ENCODE measurements at places on chromosomes 12 and 14. TPM values are rescaled to one million over a fixed set of nuclear protein-coding genes. Genes with fewer than 3 reads are reported as not detected.

The OR4K15 gene
- total RNA-seq = not detected

The CLEC9A gene
- total RNA-seq = 0.22 TPM

The TESPA1 gene
- total RNA-seq = 3.1 TPM

The NINJ2 gene
- not detected for total RNA-seq

The ACVRL1 gene
- total RNA-seq = 17.1 TPM

The MARCHF9 gene
- 7.0 TPM for total RNA-seq

The PPP1CC gene
- 102 TPM for total RNA-seq

DNA sequence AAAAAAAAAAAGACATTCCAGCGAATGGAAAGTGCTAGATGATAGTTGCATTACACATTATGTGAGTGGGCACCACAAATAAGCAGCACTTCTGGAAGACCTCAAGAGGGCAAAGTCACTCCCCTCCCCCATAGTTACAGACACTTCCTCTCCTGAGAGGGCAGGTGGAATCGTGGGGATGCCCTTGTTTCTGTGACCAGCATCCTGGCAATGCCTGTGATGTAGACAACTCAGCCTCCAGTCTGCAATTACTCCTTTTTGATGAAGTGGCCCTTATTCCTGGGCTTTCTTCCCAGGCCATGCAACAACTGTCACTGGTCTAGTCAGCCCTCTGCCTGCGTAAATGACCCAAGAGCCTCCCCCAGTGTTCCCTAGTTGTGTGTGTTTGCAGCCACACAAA is 104.8 kb downstream of the VRK1 start:
- H3K27me3 ChIP-seq = no peaks in the 10 kb centered on the region
- no peak for DNase-seq
- no peak overlapping the region for H3K4me3 ChIP-seq
- H3K36me3 ChIP-seq = no peaks in the 10 kb centered on the region
- no peaks in the 10 kb centered on the region for H3K4me1 ChIP-seq

DNA sequence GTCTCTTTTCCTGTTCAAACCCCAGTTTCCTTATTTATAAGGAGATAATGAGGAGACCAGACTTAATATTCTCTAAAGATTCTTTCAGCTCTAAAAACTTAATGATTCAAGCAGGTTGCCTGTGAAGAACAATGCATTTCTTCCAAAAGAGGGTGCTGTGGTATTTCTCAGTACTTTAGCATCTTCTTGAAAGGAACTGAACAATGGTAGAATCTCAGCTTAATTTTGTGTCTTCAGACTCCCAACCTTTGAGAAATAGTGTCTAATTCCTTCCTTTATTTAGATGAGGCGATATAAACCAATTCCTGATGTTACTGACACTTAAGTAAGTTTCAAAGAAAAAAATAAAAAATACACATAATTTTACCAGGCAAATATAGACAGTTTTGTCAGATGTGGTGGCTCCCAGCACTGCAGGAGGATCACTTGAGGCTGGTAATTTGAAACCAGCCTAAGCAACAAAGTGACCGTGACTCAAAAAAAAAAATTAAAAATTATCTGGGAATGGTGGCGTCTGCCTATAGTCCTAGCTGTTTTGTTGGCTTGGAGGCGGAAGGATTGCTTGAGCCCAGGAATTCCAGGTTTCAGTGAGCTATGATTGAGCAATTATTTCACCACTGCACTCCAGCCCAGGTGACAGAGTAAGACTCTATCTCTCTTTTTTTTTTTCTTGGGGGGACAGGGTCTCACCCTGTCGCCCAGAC is 76.9 kb upstream of the PSMA6 start:
- no peak overlapping the region for H3K27ac ChIP-seq
- no peak overlapping the region for H3K4me3 ChIP-seq
- DNase-seq = no peak
- no peaks in the 10 kb centered on the region for H3K27me3 ChIP-seq
- no peaks in the 10 kb centered on the region for H3K36me3 ChIP-seq

DNA sequence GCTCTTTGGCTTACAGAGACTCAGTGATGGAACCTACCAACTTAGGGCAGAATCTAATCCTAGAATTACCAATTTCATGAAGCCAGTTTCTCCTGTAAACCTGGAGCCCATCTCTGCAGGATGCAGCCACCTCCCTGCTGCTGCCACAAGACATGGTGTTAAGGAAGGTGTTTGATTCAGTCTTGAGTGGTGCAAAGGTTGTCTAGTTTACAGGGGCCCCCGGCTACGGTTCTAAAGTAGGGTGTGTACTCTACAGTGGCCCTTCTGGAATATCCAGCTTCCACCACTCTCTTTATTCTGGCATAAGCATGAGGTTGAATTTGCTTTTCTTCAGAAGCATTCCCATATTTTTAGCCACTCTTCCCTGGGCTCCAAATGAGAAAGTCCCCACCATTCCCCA is 154.1 kb upstream of the GRIP1 start:
- H3K4me3 ChIP-seq = no peak overlapping the region
- no peaks in the 10 kb centered on the region for H3K4me1 ChIP-seq
- no peak overlapping the region for H3K27ac ChIP-seq

DNA sequence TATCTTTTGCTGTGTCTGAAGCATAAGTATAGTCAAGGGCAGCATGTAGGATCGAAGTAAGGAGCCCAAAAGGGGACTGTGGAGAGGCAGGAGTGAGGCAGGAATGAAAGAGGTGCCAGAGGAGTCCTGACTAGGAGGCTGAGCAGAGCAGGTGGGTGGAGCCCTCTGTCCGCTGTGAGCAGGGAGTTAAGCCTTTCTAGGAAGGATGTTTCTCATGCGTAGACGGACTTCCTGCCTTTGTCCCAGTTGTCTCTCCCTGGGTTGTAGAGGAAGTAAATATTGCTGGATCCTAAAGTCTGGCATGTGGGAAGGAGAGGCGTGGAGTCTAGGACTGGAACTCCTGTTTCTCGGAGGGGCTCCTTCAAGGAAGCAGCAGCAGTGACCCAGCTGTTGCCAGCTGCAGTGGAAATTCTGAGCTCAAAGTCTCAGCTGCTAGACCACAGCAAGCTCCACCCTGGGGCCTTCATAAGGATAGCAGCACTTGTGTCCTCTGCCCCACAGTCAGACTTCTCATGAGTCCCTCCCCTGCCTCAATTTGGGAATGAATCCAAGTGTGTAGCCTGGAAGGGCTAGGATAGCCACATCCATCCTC is 44.0 kb downstream of the RBMS2 start:
- no peak overlapping the region for H3K4me3 ChIP-seq
- peak; percentile 78 for DNase-seq
- peaks cover 1% of the 10 kb centered on the region for H3K4me1 ChIP-seq
- peak overlapping the region; percentile 49 for H3K27ac ChIP-seq
- no peaks in the 10 kb centered on the region for H3K36me3 ChIP-seq

GRCh38 chr12:46266869-46267574 is 1.8 kb downstream of the SLC38A1 start:
- no peaks in the 10 kb centered on the region for H3K36me3 ChIP-seq
- H3K27me3 ChIP-seq = no peaks in the 10 kb centered on the region
- no peaks in the 10 kb centered on the region for H3K4me1 ChIP-seq

DNA sequence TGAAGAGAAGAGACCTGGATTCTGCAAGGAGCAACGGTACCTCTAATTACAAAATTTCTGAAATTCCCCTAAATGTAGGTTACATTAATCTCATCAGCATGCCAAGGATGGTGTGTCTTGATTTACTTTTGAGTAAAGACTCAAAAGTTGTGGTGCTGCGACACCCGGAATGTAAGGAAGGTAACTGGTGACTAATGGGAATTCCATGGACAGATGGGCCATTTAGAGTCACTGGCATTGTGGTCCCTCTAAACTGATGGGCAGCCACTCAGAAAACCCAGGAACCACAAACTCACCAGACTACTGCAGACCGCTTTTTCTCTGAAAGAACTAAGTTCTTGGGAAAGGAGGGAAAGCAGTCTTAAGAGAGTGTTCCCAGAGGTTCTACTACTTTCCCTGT is 32.8 kb downstream of the GRIN2B start:
- no peak overlapping the region for H3K27ac ChIP-seq
- no peaks in the 10 kb centered on the region for H3K4me1 ChIP-seq
- no peaks in the 10 kb centered on the region for H3K27me3 ChIP-seq
- no peak for DNase-seq

GRCh38 chr12:51694146-51694545 is 103.1 kb downstream of the SCN8A start:
- H3K4me1 ChIP-seq = no peaks in the 10 kb centered on the region
- DNase-seq = no peak
- H3K27ac ChIP-seq = no peak overlapping the region

DNA sequence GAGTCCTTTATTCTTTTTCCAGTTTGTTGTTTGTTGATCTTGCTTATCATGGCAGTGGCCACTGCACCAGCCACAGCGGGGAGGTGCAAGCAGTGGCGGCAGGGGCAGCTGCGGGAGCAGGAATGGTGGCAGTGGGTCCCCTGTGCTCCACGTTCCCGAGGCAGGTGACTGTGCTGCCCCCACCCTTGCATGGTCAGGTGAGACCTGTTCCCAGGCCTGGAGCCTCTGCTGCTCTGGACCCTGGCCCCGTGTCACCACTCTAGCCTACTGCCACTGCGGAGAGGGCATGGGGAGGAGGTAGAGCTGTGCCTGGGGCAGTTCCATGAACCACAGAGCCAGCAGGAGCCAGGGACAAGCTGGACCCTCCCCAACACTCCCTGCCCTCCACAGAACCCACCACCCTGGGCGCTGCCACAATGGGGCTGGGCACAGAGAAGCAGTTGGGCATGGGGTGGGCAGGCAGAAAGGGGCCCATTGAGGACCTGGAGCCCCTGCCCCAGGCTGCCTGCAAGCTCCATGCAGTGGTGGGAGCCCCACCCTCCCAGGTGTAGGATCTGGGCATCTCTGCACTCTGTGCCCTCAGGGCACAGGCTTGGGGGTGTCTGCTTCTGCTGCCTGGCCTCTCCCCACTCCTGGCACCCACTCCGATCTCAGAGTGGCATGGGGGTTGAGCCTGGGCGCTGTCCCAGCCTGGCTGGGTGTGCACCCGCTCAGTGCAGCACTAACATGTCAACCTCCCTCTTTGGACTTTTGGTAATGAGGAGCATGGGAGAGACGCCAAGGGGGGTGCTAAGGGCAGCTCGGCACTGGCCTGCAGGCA is 23.1 kb upstream of the WDR20 start:
- H3K36me3 ChIP-seq = no peaks in the 10 kb centered on the region
- DNase-seq = no peak
- H3K27ac ChIP-seq = no peak overlapping the region
- no peaks in the 10 kb centered on the region for H3K4me1 ChIP-seq
- H3K27me3 ChIP-seq = no peaks in the 10 kb centered on the region

GRCh38 chr12:82596483-82596882 is 90.2 kb upstream of the TMTC2 start:
- DNase-seq = no peak
- H3K36me3 ChIP-seq = no peaks in the 10 kb centered on the region
- no peaks in the 10 kb centered on the region for H3K27me3 ChIP-seq
- no peak overlapping the region for H3K27ac ChIP-seq

GRCh38 chr12:91056488-91056887 is 1.3 kb downstream of the KERA start:
- no peak overlapping the region for H3K27ac ChIP-seq
- no peaks in the 10 kb centered on the region for H3K36me3 ChIP-seq
- DNase-seq = no peak
- H3K4me3 ChIP-seq = no peak overlapping the region
- H3K27me3 ChIP-seq = no peaks in the 10 kb centered on the region
- H3K4me1 ChIP-seq = peaks cover 5% of the 10 kb centered on the region

GRCh38 chr12:72074956-72075355 is 136.3 kb downstream of the TPH2 start:
- H3K27me3 ChIP-seq = no peaks in the 10 kb centered on the region
- H3K4me3 ChIP-seq = no peak overlapping the region
- no peaks in the 10 kb centered on the region for H3K36me3 ChIP-seq
- no peak for DNase-seq

DNA sequence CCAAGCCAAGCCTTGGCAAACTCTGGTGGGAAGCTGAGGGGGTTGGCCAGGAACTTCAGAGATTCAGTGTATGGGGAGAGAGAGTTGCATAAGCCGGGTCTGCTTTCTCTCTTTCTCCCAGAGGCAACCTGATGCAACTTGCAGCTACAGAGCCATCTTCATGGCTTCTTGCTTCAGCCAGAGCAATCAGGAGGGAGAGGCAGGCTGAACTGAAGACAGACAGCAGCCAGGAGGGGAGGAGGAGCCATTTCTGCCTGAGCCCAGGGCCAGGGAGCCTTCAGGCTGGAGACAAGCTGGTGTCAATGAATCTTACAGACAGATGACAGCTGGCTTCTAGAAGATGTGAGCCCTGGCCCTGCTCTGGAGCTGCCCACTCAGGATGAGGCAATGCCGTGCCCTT is 18.7 kb downstream of the NPC2 start:
- H3K27me3 ChIP-seq = no peaks in the 10 kb centered on the region
- no peak overlapping the region for H3K4me3 ChIP-seq
- DNase-seq = no peak
- H3K27ac ChIP-seq = no peak overlapping the region
- H3K36me3 ChIP-seq = no peaks in the 10 kb centered on the region
- no peaks in the 10 kb centered on the region for H3K4me1 ChIP-seq

- H3K27me3 ChIP-seq = no peaks in the 10 kb centered on the region
- H3K36me3 ChIP-seq = no peaks in the 10 kb centered on the region
- H3K4me1 ChIP-seq = no peaks in the 10 kb centered on the region
Measured at GRCh38 chr12:2429032-2429431, 365.7 kb upstream of the FKBP4 start.

- H3K36me3 ChIP-seq = no peaks in the 10 kb centered on the region
- no peak overlapping the region for H3K4me3 ChIP-seq
- no peak overlapping the region for H3K27ac ChIP-seq
Measured at GRCh38 chr12:9674226-9674590, 4.7 kb downstream of the CLEC2D start.

DNA sequence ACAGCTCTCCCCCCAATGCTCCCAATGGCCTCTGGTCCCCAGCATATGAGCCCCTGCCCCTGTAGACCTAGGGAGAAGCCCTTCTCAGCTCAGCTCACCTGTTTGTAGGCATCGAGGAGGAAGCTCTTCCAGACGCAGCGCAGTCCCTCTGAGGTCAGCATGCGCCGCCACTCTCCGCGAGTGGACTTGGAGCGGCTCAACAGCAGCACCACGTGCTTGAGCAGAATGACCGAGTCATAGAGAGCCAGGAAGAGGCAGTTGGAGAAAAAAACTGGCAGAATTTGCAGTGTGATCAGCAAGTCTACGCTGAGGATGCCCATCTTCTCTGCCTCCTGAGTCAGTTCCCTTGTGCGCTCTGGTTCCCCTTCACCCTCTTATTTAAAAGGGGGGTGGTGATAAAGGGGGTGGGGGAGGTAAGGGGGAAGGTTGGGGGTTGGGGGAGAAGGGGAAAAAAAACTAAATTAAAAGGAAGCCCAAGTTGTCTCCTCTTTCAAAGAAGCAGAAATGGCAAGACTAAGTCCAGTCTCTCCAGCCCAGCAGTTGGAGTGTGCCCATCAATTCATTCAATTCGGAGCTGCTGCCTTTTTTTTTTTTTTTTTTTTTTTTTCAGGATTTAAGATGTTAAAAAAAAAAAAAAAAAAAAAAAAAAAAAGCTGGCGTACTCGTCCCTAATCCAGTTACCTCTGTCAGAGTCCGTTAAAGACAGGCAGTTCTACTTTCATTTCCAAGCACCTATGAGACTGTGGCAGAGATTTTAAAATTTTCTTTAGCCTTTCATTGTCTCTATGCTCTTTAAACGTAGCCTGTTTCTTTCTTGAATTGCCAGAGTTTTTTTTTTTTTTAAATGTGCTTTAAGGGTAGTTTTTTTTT is at the start of gene DIO2:
TSS of gene DIO2 (minus strand) at position 352 of the 870 bp plus-strand sequence. CDS start at position 320, 32 bp downstream.
- H3K4me3 ChIP-seq = no peak within 1 kb of the TSS
- no peaks in the 10 kb centered on the region for H3K4me1 ChIP-seq
- no peaks in the 10 kb centered on the region for H3K27me3 ChIP-seq
- no peak within 1 kb of the TSS for H3K27ac ChIP-seq
- no peak for DNase-seq

GRCh38 chr12:132439333-132439904 is 50.5 kb upstream of the FBRSL1 start:
- H3K4me1 ChIP-seq = no peaks in the 10 kb centered on the region
- no peak for DNase-seq
- no peak overlapping the region for H3K27ac ChIP-seq
- no peaks in the 10 kb centered on the region for H3K27me3 ChIP-seq
- no peaks in the 10 kb centered on the region for H3K36me3 ChIP-seq
